ENCODE measurements at places on chromosomes 4 and X.

DNA sequence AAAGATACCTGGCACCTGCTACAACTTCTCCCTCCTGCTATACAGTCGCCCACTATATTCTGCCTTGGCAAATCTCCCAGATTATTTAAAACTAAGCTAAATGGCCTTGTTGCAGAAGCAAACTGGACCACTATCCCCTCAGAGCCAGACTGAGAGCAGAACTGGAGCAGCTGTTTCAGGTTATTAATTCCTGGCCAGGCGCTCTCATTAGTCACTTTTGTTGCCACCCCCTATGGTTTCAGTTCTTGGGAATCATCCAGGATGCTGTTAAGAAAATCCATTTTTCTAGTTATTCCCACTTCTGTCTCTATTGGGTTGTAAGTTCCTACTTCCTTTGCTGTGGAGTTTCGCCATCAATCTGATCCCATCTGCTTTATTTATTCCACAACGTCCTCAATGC lies 30.1 kb downstream of the ADGRA3 start:
- no peak for DNase-seq

DNA sequence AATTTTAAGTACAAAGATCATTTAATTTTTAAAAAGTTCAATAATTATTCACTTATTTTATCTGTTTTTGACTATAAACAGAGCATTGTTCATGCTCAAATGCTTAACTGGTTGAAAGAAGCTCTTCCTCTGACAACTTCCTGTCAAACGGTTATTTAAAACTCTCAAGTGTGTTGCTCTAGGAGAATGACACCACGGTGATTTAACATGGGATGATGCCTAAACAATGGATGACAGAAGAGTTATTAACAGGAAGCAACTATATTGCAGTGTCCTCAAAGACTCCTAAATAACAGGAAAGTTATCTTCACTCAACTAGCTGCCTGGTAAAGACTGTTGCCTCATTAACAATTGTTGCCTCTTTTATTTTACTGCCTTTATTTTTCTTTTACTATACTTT lies 509.6 kb downstream of the PACRGL start:
- no peak for DNase-seq

GRCh38 chr4:100833906-100834305 lies 316.1 kb upstream of the EMCN start:
- no peak for DNase-seq

GRCh38 chr4:110134269-110134869 lies 64.0 kb downstream of the ELOVL6 start:
- no peak for DNase-seq

DNA sequence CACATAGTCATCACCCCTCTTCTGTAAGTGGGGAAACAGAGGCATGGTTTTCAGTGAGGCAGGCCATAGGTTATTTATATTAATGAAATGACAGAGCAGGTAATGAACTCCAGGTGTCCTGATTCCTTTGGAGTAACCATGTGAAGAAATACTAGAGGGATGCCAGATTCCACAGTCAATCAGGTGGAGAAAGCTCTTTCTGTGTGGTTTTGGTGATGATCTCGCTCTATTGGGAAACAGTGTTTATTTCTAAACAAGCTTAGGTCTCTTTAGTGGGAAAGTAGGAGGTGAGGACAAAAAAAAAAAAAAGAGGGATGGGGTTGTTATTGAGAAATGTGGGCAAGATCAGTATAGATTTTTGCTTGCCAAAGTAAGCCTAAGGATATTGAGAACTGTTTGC lies 12.2 kb downstream of the DOCK11 start:
- DNase-seq, result no peak

DNA sequence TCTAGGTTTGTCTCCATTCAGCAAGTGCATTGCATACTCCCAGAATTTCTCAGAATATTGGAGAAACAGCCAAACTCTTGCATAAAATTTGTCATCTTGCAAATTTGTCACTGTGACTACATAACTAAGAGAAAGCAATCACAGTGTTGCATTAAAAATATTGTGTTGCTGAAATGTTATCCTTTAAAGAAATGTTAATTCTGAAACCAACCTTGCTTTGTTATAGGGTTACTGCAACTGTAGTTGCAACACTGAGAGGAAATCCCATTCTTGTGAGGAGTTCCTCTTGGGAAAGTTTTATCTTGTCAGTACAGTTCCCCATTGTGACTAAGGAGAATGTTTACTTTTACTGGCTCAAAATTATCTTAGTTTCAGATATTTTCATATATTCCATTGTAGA lies 20.9 kb downstream of the CYBB start:
- no peak for DNase-seq

- DNase-seq, result no peak
Measured at GRCh38 chr4:99351487-99351886, 1.1 kb downstream of the ADH1C start.

GRCh38 chr4:18568600-18568999 lies 547.0 kb upstream of the LCORL start:
- no peak for DNase-seq

- no peak for DNase-seq
Measured at GRCh38 chrX:111490688-111491087, 20.8 kb upstream of the SERTM2 start.

DNA sequence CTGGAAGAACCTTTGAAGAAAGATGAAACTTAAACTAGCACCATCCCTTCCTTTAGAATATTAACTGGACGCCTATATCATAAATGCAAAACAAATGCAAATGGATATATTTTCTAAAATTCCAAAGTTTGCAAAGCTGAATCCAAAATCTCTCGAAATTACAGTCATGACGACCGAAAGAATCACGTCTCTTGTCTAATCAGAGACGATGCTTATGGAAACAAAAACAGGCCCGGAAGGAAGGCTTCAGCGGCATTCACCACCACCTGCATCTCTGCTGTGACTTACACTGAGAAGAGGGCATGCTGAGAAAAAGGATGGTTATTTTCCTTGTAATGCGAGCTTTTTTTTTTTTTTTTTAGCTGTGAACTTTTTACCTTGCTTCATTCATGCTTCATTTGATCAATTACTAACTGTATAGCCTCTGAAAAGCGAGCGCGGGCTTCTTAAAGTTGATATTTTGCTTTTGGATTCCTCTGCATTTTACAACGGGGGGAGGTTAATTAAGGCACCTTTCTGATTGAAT lies 209.3 kb downstream of the SOWAHB start:
- no peak for DNase-seq

DNA sequence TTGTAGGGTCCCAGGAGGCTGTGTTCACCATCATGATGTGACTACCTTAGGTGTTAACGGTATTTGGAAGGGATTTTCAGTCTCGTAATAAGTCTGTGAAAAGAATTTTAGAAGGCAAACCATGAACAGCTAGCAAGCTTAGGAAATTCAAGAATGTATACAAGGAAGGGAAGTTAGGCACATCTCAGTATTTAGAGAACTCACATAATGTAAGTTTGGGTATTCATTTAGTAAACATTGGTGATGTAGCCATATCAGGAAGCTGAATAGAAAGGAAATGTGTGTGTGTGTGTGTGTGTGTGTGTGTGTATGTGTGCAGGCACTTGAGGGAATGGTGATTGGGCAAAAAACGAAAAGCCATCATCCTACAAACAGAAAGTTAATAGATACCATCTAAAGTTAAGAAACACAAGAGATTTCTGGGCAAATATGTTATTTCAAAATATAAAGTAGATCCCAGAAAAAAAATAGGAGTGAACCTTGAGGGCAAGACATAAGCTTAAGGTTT lies 34.7 kb upstream of the PRKX start:
- no peak for DNase-seq

DNA sequence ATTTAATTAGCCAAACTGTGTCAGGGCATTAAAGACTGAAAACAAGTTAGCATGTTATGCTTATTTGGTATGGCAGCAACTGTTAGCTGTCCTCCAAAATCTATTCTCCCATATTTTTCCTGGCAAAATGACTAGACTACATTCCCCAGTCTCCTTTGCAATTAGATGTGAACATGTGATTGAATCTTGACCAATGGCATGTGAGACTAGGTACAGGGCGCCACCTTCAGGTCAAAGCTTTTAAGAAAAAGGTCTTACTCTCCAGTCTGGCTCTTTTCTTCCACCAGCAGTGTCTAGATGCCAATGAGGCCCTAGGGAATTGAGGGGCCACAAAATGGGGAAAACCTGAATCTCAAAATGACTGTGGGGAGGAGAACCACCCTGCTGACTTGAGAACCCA lies 408.2 kb downstream of the SMARCA1 start:
- DNase-seq, result peak; percentile 18

GRCh38 chr4:153520801-153521329 lies 54.7 kb downstream of the TMEM131L start:
- DNase-seq, result no peak

DNA sequence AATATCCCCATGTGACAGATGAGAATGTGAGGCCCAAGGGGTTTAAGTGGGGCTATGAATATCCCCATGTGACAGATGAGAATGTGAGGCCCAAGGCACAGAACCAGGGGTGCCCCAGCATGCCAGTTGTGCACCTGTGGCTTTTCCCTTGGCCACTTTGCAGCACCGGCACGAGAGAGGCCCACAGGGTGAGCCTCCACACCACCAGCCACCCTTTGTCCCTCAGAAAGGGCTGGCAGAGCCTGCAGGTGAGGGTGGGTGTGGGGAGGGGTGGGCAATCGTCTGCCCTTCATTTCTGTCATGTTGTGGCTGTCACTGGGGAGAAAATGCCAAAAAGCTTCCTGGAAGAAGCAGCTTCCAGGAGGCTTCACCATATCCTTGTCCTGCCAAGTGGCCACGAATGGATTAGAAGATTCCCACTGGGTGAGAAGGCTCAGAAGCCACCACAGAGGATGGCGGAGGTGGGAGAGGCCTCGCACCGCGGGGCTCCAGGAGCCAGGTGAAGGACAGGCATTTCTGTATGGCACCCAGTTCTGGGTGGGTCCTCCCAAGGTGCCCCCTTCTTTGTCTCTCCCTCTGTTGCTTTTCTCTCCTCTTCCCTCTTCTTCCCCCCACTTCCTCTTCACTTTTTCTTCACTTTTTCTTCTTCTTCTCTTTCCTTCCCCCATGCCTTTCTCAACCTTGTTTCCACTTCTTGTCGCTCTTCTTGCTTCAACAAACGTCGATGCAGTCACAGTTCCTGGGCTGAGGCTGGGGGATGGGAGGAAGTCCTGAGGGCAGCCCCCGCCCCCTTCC lies 469 bp upstream of the GPR78 start:
- DNase-seq, result no peak

GRCh38 chr4:16814361-16814760 lies 84.1 kb downstream of the LDB2 start:
- no peak for DNase-seq

- no peak for DNase-seq
Measured at GRCh38 chr4:62661821-62662220, 1461.7 kb downstream of the ADGRL3 start.

DNA sequence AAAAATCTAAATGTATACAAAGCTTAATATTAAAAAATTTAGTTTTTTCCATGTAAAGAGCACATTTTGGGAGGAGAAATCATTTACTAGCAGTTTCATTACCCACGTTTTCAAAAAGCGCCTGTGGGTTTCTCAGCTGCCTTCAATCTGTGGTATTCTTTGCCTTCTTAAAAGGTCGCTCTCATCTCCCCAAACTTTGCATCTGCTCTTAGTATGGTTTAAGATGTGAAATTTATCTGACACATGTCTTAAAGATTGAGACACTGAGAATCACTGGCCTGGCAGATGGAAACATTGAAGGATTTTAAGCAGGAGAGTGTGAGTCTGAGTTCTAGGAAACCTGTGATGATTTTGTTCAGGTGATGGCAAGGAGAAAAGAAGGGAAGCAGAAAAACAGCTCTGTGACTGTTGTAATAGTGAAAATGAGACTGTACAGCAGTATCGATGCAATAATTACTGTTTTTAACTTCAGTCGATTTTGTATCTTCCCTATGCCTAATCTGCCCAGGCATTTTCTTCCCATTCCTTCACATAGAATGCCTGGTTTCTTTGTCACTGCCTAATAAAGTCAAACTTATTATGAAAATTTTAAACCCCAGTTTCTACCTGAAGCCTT lies 75.9 kb downstream of the PAQR3 start:
- no peak for DNase-seq

DNA sequence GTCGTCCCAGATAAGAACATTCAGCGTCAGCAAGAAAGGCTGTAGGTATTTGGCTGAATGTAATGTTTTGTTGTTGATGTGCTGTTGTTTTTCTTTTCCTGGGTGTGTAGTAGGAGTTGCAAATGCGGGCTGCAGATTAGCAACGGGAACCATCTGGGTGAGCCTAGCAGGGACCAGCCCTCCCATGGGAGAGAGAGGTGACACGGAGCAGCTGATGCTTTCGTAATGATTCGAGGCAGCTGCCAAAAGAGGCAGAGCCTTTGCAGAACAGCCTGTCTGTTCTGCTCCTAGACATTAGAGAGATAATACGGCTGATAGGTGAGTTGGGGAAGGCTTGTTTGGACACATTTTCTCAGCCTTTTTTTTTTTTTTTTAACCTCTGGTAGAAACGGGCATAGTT lies 25.3 kb downstream of the ARSF start:
- DNase-seq, result no peak

DNA sequence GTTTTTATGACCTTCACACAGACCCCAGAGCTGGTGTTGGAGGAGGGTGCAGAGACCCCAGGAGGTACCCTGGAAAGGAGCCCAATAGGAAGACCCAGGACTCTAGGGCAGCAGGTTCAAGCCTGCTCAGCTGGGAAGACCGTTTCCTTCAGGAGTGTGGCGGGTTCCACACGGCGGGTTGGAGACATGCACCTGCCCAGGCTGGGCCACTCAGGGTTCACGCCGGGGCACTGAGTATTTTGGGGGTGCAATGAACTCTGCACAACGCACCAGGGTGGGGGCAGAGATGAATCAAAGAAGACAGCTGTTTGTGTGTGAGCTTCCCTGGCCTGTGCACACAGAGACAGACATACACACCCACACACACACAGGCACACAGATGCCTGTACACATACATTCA lies 52.5 kb upstream of the PPP2R3B start:
- no peak for DNase-seq

DNA sequence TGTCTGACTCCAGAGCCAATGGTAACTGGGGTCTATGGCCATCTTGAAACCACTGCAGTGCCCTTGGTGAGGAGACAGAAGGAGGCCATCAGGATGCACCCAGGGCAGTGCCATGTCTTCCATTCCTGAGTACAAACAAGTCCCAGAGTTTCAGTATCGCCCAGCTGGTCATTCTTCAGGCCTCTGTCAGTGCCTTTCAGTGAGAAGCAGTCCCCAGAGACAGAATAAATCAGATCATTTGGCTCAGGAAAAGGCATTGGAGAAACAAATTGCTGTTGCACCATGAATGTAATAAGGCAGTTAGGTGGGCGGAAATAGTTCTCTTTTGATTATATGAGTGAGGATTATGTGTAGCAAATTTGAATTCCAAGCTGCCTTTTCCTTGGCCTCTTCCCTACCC lies 21.3 kb downstream of the ADGRG4 start:
- DNase-seq, result no peak

DNA sequence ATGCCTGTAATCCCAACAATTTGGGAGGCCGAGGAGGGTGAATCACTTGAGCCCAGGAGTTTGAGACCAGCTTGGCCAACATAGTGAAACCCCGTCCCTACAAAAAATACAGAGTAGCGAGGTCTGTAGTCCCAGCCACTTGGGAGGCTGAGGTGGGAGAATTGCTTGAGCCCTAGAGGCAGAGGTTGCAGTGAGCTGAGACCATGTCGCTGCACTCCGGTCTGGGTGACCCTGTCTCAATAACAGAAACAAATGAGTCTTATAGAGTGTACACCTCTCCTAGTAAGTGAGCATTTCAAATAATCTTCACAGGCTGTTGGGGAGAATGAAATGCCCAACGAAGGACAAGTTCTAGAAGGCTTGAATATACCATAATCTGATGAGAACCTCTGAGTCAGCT lies 5.5 kb downstream of the UCHL1 start:
- DNase-seq, result no peak

GRCh38 chr4:47664051-47664826 lies 173.6 kb downstream of the CORIN start:
- DNase-seq, result no peak

- DNase-seq, result no peak
Measured at GRCh38 chr4:166991006-166991561, 243.2 kb downstream of the SPOCK3 start.
